ENCODE measurements at places on chromosomes 2 and 18.

GRCh38 chr2:101442042-101442666, 32.8 kb downstream of the RFX8 start:
- DNase-seq = no peak

- DNase-seq = peak; percentile 70
These were observed 68.7 kb downstream of the MTHFD2 start for GRCh38 chr2:74267068-74267467.

DNA sequence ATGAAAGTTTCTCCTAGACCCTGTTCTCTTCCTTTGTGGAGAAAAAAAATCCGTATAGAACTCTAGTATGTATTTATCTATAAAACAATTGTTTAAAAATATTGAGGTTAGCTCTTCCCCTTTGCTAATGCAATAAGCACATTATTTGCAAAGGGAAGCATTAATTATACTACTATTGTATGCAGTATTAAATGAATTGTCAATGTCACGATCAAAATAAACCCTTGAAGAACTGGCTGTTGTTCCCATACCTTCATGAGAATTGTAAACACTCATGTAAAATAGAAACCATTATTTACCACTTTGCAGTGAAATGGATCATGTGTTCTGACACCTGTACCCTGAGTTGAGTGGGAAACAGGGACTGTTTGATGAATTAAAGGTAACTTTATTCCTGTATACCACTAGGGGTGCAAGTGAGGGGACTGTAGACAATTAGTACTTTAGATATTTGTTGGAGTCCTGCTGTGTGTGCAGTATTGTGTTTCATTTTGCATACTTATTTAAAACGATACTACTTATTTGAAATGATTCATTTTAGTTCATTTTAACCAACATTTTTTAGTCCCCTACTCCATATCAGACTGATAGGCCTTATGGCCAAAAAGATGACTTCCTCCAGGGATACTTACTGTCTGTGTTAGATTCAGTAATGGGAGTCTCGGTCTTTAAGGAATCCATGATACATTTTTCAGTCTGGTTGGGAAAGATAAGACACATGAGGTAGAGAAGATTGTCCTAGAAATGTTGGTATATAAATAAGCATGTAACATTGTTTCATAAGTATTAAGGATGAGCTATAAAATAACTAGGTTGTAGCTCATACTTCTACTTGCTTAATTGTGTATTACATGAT, 7.9 kb downstream of the PKP4 start:
- peak; percentile 29 for DNase-seq

- DNase-seq = no peak
These were observed 314.7 kb downstream of the METTL4 start for GRCh38 chr18:2256577-2256976.

DNA sequence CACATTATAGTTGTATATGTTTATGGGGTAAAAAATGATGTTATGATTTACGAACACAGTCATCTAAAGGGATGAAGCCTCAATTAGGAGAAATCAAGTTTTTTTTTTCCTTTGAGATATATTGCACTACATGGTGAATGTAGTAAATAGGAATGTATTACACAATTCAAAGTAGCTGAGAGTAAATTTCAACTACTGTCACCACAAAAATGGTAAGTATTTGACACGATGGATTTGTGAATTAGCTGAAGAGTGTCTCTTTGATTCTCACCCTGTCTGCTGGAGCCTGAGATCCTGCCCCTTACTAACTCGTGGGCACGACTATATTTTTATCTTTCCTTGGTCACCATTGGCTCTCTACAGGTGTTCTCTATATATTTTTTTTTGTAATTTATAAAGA, 540.4 kb upstream of the DSEL start:
- DNase-seq = no peak

- DNase-seq = no peak
These were observed 2.4 kb downstream of the GPR17 start for GRCh38 chr2:127648321-127648720.

GRCh38 chr2:134458950-134459349, 205.1 kb downstream of the MGAT5 start:
- DNase-seq = no peak

DNA sequence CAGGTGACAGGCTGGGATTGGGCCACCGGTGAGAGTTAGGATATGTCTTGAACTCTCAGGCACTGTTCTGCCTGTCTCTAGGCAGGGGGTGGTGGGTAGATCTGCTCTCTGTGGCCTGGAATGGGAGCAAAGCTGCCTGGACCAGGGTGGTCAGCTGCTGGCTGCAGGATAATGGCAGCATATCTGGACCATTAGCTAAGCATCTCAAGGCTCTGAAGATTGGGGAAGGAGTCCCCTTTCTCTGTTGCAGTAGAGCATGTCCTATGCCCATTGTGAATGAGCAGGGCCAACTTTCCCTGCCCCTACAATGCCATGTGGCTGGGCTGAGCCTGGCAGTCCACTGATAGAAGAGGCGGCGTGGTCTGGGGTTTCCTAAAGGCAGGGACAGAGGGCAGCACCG, 34.6 kb downstream of the LOXHD1 start:
- no peak for DNase-seq

GRCh38 chr18:9130806-9131205, 5.8 kb upstream of the ANKRD12 start:
- no peak for DNase-seq

GRCh38 chr2:171688129-171688465, 828 bp downstream of the DYNC1I2 start:
- DNase-seq = no peak

- no peak for DNase-seq
These were observed 237.5 kb downstream of the TWIST2 start for GRCh38 chr2:239085201-239085992.

- DNase-seq = no peak
These were observed 542.8 kb downstream of the IRS1 start for GRCh38 chr2:226256709-226257376.

- DNase-seq = no peak
These were observed 93.5 kb downstream of the GALNT3 start for GRCh38 chr2:165700531-165700930.

DNA sequence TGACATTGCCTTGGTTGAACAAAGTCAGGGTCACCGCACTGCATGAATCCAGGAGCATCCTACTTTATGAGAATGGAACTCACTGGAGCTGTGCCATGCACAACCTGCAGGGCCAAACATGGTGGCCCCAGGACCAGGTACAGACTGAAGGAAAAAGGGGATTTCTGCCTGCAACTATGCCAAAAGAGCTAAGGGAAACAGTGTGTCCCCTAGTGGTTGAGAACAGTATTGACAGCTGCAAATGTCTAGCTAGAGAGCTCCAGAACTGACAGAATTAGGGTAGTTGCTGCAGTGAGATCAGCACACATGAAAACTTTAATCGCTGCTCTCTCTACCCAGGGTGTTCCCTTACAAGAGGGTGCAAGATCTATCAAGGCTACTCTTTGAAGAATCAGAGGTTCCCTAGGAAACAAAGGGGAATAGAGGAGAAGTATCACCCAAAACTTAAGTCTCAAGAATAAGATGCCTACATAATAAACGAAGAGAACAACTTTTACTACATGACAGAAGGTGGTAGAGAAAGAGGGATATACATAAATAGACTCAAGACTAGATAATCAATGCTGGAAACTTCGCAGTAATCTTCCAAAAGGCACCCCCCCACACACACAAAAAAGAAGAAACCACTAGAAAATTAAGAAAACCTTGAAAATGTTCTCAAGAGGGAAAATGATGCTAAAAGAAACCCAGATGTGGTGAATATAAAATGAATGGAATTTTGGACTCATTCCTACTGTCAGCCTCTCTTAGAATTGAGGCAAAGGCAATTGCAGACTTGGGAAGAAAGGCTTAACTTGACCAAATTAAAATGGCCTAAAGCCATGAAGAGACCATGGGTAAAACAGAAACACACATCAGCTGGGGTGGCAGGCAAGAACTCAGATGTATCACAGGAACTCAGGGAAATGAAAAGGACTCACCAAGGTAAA, 43.6 kb upstream of the IHH start:
- peak; percentile 72 for DNase-seq

GRCh38 chr2:113739849-113740248, 16.6 kb downstream of the SLC35F5 start:
- DNase-seq = no peak

DNA sequence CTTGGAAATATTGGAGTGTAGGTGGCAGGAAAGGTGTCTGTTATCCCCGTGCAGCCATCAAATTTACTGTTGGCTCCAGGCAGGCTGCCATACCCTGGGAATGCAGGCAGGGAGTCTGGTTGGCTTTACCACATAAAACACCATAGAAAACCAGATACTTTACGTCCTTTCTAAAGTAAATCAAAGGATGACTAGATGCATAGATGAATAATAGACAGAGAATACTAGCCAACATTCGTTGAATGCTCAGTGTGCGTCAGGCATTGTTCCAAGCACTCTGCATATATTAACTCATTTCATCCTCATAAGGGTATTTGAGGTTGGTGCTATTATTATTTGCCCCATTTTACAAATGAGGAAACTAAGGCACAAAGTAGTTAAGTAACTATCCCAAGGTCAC, 65.2 kb downstream of the VSNL1 start:
- DNase-seq = no peak

GRCh38 chr2:11787991-11788390, 41.6 kb downstream of the LPIN1 start:
- no peak for DNase-seq

GRCh38 chr18:21109936-21110712, 1.5 kb downstream of the ROCK1 start:
- no peak for DNase-seq

GRCh38 chr2:3022841-3023372, 354.7 kb downstream of the EIPR1 start:
- DNase-seq = no peak

Data from iPS-NIHi11 (cell line).